ENCODE measurements at places on chromosomes 2 and 18.

- no peak for DNase-seq
Measured at GRCh38 chr2:102070058-102070642, 72.4 kb upstream of the IL1R1 start.

DNA sequence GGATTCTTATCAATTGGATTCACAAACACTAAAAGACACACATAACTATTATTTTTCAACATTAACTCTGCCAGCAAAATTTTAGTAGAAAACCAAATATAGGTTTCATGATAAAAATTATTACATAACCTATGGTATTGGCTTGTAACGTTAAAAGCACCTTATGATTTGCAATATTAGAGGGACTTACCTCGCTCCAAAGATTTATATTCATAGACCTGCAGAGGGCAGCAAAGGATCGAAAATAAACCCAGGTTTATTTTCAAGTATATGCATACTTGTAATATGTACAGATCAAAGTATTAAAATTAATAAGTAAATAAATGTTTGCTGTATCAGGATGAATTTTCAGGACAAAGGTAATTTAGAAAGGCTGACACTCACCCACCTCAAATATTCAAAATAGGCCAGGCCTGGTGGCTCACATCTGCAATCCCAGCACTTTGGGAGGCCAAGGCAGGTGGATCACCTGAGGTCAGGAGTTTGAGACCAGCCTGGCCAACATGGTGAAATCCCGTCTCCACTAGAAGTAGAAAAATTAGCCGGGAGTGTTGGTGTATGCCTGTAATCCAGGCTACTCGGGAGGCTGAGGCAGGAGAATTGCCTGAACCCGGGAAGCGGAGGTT lies 45.3 kb downstream of the LRPPRC start:
- DNase-seq: no peak

DNA sequence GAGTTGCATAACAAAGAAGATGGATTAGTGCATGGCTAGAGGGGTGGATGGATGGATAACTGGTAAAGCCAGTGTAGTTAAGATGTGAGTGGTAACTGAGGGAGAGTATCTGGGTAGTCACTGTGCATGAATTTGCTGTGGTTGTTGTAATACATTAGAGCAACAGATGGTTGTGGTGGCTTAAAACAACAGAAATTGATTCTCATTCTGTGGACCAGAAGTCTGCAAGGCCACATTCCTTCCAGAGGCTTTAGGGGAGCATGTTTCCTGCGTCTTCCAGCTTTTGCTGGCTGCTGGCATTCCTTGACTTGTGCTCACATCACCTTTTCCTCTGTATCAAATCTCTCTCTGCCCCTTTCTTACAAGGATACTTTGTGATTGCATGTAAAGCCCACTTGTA lies 155.4 kb downstream of the ASB1 start:
- DNase-seq: no peak

- no peak for DNase-seq
Measured at GRCh38 chr2:165239230-165239629, at the start of gene SCN2A. Gene SCN2A, plus strand, starts transcription at chr2:165239414. Its CDS starts 56,410 bp downstream, at chr2:165295824.

DNA sequence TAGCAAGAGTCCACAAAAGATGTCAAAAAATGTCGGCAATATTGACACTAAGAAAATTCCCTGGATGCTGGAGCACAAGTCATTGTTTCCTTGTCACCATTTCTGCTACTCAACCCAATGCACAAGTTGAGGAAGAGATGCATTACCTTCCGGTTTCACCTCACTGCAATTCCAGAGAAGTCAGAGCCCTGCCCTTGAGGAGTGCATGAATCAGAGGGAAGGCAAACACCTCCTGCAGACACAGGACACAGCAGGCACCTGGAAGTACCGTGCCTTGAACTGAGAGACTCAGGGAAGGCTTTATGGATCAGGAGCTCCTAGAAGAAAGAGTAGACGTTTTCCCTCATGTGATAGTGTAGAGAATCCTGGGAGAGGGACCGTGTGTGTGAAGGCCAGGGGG lies 62.7 kb upstream of the ARL4C start:
- no peak for DNase-seq

GRCh38 chr2:205868773-205869333 lies 186.6 kb downstream of the NRP2 start:
- no peak for DNase-seq

- DNase-seq: no peak
Measured at GRCh38 chr2:47697000-47697601, 85.8 kb upstream of the MSH6 start.

DNA sequence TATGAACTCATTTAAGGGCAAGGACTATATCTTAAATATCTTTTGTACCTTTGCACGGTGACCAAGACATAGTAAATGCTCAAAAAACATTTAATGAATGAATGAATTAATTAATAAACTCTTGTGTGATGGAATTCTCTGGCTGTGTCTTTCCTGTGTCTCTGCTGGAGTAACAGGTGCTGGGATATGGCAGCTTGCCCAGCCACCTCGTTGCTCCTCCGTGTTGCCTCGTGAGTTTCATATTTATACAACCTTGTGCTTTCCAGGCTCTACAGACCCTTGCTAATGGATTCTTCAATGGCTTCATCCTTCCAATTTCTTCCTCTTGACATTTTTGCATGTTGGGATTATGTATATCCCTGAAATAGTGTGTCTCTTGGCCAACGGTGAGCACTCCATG lies 30.4 kb downstream of the CTAGE1 start:
- DNase-seq: no peak
